Activated CD8-positive, alpha-beta T cell treated with anti-CD3 and anti-CD28 coated beads, Interleukin-2, amount 10 ng/mL, durations not matched to agents 7 days and 5 days (primary cell): ENCODE measurements at places on chromosomes 2 and 18. TPM values are rescaled to one million over a fixed set of nuclear protein-coding genes. Genes with fewer than 3 reads are reported as not detected.

DNA sequence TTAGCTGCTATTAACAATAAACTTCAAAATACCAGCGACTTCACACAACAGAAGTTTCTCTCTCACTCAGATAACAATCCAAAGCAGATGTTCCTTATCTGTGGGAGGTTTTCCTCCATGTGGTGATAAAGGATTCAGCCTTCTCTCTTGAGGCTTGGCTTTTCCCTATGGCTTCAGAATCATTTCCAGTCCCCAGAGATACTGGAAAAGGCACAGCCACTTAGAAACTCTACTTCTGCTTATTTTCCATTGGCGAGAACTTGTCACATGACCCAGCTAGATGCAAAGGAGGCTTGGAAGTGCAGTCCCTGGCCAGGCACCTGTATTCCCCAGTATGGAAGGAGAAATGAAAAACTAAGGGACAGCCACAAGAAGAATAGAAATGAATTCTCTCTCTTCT lies 344.8 kb downstream of the MTX2 start:
- DNase-seq = no peak

- DNase-seq = no peak
These were observed 53.1 kb downstream of the PDCL3 start for GRCh38 chr2:100615886-100616285.

DNA sequence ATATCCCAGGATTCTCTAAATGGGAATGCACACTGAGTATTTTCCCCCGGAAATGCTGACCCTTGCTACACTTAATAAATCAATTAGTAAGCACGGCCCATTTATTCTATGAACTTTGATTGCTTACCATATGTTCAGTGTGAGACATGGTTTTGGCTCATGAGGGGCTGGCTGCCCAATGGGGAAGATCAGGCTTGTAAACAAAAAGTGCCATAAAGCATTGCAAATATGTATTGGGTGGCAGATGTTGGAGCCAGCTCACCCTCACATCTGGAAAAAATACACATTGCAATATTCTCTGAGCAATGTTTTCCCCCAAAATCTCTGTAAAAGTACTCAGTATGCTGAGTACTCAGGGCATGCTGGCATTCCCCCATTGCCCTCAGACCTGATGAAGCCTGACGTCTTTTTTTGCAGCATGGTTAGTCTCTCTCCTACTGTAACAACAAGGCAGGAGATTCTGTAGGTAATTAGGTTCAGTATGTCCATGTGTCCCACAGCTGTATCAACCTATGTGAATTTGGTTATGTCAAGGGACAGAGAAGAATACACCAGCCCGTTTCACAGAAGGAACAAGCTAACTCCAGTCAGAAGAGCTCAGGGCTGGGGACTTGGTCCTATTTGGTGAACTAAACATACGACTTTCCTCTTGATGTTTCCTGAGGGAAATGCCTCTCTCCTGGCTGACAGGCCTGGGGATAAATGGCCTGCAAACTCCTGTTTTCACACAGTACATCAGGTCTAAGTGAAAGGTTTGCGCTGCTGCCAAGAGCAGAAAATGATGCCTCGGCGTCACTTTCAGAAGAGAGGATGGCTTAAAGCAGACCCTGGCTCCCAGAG lies 202.4 kb downstream of the INSIG2 start:
- no peak for DNase-seq

GRCh38 chr2:210337159-210337558 lies 22.2 kb upstream of the MYL1 start:
- DNase-seq = no peak

Gene EGR4
- total RNA-seq = not detected

DNA sequence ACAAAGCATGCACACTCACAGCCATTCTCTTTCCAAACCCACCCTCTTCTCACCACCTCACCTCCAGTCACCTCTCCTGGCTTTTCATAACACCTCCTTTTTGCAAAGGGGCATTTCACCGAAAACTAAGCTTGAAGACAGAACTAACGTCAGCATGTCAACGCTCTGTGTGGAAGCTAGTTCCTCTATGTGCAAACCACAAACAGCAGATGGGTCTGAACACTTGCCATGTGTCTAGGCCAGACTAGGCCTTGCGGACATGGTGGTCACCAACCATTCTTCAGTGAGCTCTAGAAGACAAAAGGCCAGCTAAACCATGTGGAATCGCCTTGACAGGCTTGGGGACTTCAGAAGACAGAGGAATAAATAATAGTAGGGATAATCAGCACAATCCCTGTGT lies 148.5 kb downstream of the TXNL1 start:
- no peak for DNase-seq

Gene GPR35
- total RNA-seq = 21.6 TPM

DNA sequence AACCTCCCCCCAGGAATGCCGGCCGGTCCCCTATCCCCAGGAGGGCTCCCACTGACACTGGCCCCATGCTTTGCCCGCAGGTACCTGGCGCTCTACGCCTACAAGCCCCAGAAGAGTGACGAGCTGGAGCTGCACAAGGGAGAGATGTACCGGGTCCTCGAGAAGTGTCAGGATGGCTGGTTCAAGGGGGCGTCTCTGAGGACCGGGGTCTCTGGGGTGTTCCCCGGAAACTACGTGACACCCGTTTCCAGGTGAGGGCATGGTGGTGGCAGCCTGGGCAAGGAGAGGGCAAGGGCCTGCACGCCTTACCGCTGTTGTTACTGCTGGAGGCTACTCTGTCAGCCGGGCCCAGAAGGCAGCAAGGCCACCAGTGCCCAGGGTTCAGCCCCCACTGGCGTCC lies 181.3 kb downstream of the SEPTIN10 start:
- DNase-seq = no peak
